ENCODE measurements at places on chromosomes 2 and 18.

GRCh38 chr18:11987527-11987926 lies 6.2 kb downstream of the IMPA2 start:
- DNase-seq, result no peak

DNA sequence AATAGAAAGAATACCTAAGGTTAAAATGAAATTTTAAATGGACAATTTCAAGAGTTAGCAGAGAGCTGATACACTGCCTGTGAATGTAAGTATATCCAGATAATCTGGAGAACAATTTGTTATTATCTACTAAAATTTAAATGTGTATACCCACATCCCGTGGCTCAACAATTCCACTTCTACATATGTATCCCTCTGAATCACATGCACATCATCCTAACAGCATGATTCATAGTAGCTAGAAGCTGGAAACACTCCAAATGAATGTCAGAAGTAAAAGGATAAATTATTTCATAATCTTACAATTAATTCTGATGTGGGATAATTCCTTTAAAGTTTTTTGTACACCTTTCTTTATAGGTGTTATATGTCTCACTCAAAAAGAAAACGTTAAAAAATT lies 87.9 kb downstream of the CNTNAP5 start:
- DNase-seq, result no peak

- DNase-seq, result no peak
Observed at GRCh38 chr18:59432803-59433597, 73.9 kb upstream of the LMAN1 start.

DNA sequence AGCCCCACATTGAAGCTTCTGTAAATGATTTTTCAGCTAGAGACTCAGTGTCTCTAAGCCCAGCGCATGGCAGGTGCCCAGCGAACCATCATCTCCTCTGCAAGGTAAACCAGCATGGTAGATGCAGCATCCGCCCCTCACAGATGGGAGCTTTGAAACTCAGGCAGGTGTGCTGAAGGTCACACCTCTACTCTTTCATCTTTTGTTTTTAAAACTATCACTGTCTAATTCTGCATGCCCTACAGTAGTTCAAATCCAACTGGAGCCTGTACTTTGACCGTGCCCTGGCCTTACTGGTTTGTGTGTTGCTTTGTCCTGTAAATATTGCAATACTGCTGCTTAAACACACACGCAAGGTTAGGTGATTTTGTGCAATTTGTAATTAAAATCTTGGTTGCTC lies 831.1 kb downstream of the GALR1 start:
- no peak for DNase-seq

DNA sequence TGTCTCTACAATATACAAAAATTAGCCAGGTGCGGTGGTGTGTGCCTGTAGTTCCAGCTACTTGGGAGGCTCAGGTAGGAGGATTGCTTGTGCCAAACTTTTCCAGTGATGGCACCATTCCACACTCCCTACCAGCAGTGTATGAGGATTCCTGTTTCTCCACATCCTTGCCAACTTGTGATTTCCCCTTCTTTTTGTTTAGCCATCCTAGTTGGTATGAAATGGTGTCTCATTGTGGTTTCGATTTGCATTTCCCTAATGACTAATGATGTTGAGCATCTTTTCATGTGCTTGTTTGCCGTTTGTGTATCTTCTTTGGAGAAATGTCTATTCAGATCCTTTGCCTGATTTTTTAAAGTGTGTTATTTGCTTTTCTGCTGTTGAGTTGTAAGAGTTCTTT lies 41.0 kb downstream of the EPB41L5 start:
- DNase-seq, result no peak

DNA sequence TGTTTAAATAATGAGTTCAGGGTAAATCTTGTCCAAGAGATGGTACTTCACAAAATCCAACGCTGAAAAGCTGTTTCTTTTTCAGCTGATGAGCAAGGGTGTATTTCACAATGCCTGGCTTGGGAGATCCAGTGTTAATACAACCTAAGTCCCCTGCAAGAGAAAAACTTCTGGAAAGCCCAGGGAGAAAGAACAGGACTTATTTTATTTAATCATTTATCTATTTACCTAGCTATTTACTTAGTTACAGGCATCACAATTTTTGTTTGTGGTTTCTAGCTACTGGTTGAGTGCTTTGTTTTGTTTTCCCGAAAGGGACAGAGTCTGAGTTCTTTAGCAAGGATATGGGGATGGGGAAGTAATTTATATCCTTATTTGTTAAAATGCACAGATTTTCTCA lies 598.2 kb upstream of the SYT4 start:
- no peak for DNase-seq

DNA sequence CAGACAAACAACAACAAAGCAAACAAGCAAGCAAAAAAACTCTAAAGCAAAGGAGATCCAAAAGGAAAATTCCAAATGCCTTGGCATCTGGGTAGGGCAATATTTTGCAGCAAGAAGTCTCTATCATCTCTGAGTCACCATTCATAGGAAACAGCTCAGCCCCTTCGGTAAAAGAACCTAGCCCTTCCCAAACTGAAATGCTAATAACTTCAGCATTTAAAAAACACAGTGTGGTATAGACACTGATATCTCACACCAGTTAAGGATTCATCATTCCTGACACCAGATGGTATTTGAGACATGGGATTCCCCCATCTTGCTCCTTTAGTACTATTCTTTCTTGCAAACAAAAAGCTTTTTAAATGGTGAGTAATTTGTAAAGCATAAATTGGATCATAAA lies 491.8 kb downstream of the TXNL1 start:
- DNase-seq, result no peak

GRCh38 chr2:160209516-160209856 lies 9.4 kb upstream of the ITGB6 start:
- DNase-seq, result no peak

GRCh38 chr2:19490846-19491435 lies 132.5 kb upstream of the OSR1 start:
- DNase-seq, result no peak

DNA sequence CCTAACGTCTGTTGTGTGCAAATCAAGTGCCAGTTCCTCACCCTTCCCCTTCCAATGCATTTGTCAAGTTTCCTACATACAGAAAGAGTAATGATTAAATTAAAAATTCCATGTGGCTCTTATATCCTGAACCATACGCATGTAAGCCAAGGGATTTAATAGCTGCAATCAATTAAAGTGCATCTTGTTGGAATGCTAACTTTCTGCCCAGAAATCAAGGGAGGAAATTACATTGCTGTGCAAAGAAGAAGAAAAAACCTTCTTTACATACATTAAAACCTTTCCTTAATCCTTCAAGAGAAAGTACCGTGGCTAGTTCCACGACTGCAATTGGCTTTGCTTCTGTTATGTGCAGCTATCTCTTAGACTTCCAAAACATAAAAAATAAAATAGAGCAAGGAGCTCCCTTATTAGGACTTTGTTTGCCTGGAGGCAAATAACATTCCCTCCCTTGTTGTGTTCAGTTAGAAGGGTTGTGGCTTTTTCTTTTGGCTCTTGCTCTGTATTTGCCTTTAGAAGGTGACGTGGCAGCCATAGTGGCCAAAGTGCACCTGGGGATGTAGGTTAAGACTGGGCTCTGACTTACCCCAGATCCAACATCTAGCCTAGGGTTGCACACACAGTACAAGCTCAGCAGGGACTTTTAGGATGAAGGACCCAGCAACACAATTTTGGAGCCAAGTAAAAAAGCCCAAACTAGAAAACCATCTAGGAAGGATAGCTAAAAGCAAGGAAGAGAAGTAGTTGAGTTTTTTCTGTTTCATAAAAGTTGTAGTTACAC lies 158.3 kb downstream of the ANTXR1 start:
- no peak for DNase-seq

DNA sequence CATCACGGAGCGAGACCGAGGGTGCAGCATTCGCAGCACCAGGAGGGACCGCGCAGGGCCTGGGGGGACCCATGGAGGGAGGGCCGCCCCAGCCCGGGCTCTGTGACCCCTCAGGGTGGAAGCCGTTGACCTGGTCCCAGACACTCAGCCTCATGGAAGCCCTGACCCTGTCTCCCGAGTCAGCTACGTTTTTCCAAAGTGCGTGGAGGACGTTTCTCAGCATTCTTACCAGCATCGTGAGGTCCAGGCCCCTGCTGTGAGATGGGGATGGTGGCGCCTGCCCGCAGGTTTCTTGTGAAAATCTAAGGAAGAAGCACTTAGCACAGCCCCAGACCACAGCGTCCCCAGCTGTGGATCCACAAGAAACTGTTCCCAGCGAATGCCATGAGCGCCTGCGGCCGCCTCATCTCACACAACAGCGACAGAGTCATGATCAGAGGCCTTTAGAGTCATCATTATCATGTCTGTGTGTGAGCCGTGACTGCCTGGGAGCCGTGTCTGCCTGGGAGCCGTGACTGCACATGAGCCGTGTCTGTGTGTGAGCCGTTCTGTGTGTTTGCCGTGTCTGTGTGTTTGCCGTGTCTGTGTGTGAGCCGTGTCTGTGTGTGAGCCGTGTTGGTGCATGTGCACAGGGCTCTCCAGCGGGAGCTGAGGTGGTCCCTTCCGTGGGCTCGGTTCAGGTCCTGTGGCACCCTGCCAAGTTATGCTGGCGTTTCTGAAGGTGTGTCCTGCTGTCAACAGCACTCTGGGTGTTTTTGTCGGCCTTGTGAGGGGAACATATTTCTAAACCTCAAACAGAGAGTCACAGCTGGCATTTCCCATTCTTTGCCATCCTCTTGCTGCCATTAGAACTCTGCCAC lies 49.2 kb upstream of the KCNG2 start:
- no peak for DNase-seq

GRCh38 chr2:136284226-136285119 lies 166.5 kb upstream of the CXCR4 start:
- DNase-seq, result no peak

DNA sequence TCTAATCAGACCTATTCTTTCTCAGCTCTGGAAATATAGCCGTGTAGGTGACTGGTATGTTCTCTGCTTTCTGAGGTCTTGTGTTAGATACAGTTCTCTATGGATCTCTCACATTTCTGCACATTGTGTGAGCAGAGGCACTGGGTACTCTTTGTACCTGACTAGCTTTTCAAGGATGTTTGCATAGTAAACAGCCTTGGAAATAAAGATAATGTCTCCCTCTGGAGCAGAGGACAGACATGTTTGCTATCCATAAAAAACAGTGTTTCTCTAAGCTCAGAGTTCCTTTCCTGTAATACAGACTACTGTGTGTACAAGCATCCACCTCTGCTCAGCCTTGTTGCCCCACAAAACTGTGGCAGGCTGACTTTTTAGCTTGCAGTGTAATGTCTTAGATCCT lies 279.2 kb downstream of the CTNNA2 start:
- no peak for DNase-seq

GRCh38 chr2:22499082-22499839 lies 885.7 kb upstream of the KLHL29 start:
- no peak for DNase-seq

- no peak for DNase-seq
Observed at GRCh38 chr2:239471011-239471792, 70.4 kb upstream of the HDAC4 start.

GRCh38 chr2:39313575-39313974 lies 69.8 kb upstream of the CDKL4 start:
- DNase-seq, result no peak

GRCh38 chr2:8488001-8488738 lies 193.7 kb upstream of the ID2 start:
- DNase-seq, result no peak

DNA sequence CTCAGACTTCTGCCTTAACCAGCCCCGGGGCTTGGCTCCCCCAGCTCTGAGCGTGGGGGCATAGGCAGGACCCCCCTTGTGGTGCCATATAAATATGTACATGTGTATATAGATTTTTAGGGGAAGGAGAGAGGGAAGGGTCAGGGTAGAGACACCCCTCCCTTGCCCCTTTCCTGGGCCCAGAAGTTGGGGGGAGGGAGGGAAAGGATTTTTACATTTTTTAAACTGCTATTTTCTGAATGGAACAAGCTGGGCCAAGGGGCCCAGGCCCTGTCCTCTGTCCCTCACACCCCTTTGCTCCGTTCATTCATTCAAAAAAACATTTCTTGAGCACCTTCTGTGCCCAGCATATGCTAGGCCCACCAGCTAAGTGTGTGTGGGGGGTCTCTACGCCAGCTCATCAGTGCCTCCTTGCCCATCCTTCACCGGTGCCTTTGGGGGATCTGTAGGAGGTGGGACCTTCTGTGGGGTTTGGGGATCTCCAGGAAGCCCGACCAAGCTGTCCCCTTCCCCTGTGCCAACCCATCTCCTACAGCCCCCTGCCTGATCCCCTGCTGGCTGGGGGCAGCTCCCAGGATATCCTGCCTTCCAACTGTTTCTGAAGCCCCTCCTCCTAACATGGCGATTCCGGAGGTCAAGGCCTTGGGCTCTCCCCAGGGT lies 5.5 kb downstream of the CTDSP1 start:
- no peak for DNase-seq

DNA sequence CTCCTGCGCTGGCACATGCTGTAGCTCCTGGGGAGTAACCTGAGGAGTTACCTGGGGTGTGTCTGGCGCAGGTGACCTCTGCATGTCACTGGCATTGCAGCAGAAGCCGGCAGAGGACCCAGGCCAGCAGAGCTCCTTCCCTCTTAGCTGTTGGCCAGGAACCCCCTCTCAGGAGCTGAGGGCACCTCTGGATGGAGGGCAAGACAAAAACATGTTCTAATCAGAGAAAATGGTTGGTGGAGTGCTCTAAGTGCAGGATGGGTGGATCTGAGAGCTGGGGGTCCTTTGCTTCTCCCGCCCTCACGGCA lies 44.9 kb upstream of the SNTG2 start:
- DNase-seq, result no peak

GRCh38 chr2:159788253-159788652 lies 9.8 kb downstream of the CD302 start:
- no peak for DNase-seq

GRCh38 chr2:86157009-86157556 lies 38.2 kb downstream of the IMMT start:
- no peak for DNase-seq

GRCh38 chr2:236985761-236986339 lies 99.8 kb upstream of the COPS8 start:
- DNase-seq, result no peak

DNA sequence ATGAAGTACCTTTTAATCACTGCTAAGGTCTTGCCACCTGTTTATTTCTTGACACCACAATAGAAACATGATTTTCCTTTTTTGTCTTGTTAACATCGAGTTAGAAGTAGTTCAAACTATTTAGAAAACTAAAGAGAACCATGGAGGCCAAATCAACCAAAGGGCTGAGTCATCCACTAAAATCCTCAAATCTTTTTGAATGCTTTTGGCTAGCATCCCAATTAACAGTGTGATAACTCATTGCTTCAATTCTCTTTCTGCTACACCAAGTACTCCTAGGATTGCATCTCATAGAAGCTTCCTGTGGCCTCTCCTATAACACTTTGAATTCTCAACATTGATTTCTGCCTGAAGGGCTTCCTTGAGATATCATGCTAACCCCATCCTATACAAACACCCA lies 159.9 kb upstream of the MMADHC start:
- DNase-seq, result no peak

DNA sequence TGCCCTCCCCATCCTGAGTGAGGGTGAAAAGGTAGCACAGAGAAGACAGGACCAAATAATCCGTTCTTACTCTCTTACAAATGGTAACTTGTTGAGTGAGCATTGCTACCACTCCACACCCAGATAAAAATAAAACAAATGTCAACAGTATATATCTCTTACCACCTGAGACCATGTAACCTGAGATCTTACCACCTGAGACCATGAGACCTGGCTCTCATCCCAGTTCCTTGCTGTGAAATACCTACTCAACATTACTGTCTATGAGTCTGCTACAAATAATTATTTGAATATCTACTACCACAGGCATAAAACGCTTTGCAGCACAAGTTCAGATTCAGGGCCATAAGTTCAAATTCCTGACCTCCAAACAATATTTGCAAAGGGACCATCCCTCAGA lies 234.7 kb downstream of the C1D start:
- DNase-seq, result no peak

GRCh38 chr2:105645031-105645937 lies 99.4 kb upstream of the NCK2 start:
- DNase-seq, result no peak

- DNase-seq, result no peak
Observed at GRCh38 chr18:27600245-27600644, 415.1 kb upstream of the CHST9 start.
